ENCODE measurements at places on chromosomes 12 and 14. TPM values are rescaled to one million over a fixed set of nuclear protein-coding genes. Genes with fewer than 3 reads are reported as not detected.

GRCh38 chr12:105078712-105079570, 5.3 kb downstream of the ALDH1L2 start:
- H3K4me3 ChIP-seq: no peak overlapping the region
- DNase-seq: no peak
- H3K27me3 ChIP-seq: peaks cover 18% of the 10 kb centered on the region
- no peaks in the 10 kb centered on the region for H3K36me3 ChIP-seq
- H3K4me1 ChIP-seq: peaks cover 4% of the 10 kb centered on the region

The PPFIA2 gene
- total RNA-seq: 0.42 TPM

GRCh38 chr14:53925201-53925766, 31.3 kb downstream of the BMP4 start:
- no peak overlapping the region for H3K4me3 ChIP-seq
- H3K36me3 ChIP-seq: no peaks in the 10 kb centered on the region
- DNase-seq: no peak
- no peak overlapping the region for H3K27ac ChIP-seq

The CEBPE gene
- 0.68 TPM for total RNA-seq

DNA sequence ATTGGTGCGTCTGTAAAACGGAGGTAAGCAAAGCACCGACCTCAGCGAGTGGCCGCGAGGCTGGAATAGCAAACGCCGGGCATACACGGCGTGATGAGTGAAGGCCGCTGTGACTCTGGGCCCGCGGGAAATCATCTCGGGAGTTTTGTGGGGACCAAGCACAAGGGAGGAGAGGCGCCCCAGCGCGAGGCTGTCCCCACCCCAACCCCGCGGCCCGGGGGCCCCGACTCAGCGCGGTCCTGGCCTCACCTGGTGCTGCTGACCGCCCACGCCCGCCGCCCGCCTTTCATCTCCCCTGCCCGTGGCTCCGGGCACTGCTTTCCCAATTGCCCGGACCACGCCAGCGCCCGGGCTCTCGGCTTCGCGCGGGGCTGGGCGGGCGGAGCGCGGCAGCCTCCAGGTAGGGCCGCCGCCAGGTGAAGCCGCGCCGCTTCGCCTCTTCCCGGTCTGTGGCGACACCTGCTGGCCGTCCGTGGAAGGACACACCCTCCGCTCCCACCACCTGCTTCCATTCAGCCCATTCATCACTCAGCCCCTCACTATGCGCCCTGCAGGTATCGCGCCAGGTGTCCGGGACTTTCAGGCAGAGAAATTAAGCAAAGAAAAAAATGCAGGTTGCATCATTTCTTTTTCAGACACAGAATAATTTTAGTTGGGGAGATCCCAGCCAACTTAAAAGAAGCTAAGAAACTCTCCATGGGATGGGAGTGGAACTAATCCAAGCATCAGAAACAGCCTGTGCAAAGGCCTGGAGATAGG, 360.4 kb downstream of the MED13L start:
- no peak overlapping the region for H3K4me3 ChIP-seq
- no peaks in the 10 kb centered on the region for H3K4me1 ChIP-seq
- no peak overlapping the region for H3K27ac ChIP-seq
- peak; percentile 62 for DNase-seq

The ADGRD1 gene
- total RNA-seq: 0.38 TPM

- peaks cover 4% of the 10 kb centered on the region for H3K4me1 ChIP-seq
- H3K36me3 ChIP-seq: peaks cover 4% of the 10 kb centered on the region
- no peak overlapping the region for H3K27ac ChIP-seq
- H3K4me3 ChIP-seq: no peak overlapping the region
Observed at GRCh38 chr12:107660235-107660634, 25.4 kb upstream of the PWP1 start.

The SPIC gene
- total RNA-seq: not detected
